ENCODE measurements at places on chromosomes 11 and 22.

DNA sequence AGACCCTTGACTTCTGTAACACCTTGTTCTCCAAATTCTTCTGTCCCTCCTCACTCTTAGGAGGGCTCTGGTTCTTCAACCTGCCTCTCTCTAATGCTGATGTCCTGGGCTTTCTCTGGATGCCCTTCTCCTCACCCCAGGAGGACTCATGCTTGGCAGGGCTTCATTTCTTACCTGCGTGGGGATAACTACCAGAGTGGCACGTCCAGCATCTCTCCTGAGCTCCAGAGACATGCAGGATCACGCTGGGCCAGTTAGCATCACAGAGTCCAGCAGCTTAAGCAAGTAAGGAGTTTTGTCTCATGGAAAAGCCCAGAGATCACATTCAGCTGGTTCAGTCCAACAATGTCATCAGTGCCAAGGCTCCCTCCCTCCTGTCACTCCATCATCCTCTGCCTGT lies 36.4 kb downstream of the RTL6 start:
- DNase-seq, result no peak

DNA sequence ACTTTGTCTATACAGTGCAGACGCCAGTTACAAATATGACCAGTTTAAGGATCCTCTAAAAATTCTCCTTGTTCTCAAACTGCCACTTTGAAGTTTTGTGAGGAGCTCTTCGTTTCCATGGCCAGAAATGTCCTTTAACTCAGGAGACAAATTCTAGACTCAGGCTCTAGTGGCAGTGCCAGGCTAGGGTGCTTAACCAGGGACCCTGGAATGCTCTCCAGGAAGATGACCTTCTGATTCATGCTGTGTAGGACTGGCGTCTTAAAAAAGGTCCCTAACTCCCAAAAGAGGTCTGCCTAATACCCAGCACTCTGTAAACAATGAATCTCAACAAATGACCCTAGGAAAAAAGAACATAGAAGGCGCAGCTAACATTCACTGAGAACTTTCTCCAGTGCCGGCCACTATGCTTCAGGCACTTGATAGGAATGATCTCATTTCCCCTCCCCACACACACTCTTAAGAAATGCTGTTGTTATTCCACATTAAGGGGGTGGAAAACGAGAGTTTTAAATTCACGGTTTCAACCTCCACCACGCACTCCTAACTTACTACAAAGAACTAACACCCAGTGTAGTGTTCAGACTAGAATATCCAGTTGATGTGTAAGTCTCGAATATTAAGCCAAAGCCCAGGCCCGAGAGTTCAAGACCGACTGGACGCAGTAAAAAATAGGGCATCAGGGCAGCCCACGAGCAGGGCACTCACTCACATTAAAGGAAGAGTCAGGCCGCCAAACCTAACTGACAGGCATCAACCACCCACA lies 747 bp downstream of the NXF1 start:
- no peak for DNase-seq

GRCh38 chr11:118837868-118838267 lies 45.8 kb upstream of the CXCR5 start:
- no peak for DNase-seq

GRCh38 chr11:66933531-66933930 lies 24.7 kb downstream of the PC start:
- DNase-seq, result no peak

DNA sequence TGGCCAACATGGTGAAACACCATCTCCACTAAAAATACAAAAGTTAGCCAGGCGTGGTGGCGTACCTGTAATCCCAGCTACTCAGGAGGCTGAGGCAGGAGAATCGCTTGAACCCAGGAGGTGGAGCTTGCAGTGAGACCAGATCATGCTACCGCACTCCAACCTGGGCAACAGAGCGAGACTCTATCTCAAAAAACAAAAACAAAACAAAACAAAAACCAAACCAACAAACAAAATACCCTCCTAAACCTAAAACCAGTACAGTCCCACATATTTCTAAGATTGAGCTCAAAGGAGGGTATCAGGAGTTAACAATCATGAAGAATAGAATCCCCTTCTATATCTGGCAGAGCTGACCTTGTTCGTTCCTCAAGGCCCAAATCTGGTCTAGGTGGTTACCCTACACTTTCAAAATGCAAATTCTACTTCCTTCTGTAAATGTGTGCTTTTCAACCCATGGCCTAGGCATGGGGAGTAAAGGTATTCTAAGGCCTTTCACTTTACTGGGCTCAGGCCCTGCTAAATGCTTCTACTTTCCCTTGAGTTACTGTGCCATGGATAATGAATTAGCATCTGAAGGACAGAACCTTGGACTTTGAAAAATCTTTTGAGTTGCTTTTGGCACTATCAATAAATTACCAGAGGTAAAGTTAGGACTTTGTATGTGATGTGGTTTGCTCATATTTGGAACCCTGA lies 10.4 kb upstream of the PPP2R1B start:
- DNase-seq, result no peak
